ENCODE measurements at places on chromosomes 1 and 21. TPM values are rescaled to one million over a fixed set of nuclear protein-coding genes. Genes with fewer than 3 reads are reported as not detected.

Gene GNG4
- total RNA-seq = 4.2 TPM

Gene PPOX
- 8.9 TPM for total RNA-seq

Gene KCNE2
- total RNA-seq = not detected

GRCh38 chr1:156750711-156751450 is 594 bp downstream of the HDGF start:
- DNase-seq = no peak

DNA sequence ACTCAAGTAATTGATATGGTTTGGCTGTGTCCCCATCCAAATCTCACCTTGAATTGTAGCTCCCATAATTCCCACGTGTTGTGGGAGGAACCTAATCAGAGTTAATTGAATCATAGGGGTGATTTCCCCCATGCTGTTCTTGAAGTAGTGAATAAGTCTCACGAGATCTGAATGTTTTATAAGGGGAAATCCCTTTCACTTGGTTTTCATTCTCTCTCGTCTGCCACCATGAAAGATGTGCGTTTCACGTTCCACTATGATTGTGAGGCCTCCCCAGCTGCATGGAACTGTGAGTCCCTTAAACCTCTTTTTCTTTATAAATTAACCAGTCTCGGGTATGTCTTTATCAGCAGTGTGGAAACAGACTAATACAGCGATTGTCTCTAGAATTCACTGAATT is 135.4 kb downstream of the BACH1 start:
- DNase-seq = no peak

- no peak for DNase-seq
These were observed 73.1 kb downstream of the UBIAD1 start for GRCh38 chr1:11345971-11346715.

GRCh38 chr1:16116002-16116401 is 39.9 kb downstream of the EPHA2 start:
- DNase-seq = no peak

All from SJSA1 (cell line).